ENCODE measurements at places on chromosomes 5 and 9. TPM values are rescaled to one million over a fixed set of nuclear protein-coding genes. Genes with fewer than 3 reads are reported as not detected.
A peak's percentile ranks its signal among the peaks of the same experiment; 100 is the strongest.

The KCNIP1 gene
- total RNA-seq: 0.24 TPM

The ZNF354C gene
- total RNA-seq: 4.8 TPM

The F2RL2 gene
- not detected for total RNA-seq

The GMCL2 gene
- total RNA-seq: not detected

The ZNF658 gene
- total RNA-seq: 3.6 TPM

The ADGRD2 gene
- total RNA-seq: 1.2 TPM

The MEIKIN gene
- total RNA-seq: not detected

DNA sequence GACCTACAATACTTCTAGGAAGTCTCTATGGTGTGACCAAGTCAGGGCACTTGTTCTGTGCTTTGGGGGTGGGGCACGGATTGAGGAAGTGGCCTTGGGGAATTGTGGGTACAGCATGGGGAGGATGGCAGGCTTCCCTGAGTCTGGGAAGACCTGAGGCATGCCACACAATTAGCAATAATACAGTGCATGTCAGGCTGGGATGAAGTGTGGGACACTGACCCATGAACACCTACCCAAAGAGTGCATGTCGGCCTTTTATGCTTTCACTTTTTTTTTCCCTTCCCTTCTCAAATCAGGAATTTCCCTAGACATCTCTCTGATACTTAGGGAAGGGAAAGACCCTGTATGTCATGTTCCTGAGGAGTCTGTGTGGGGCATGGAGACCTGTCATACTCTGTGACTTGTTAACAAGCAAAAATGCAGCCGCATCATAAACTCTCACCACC, 146.4 kb downstream of the PALM2AKAP2 start:
- H3K27me3 ChIP-seq: no peaks in the 10 kb centered on the region
- no peak overlapping the region for H3K4me3 ChIP-seq
- H3K36me3 ChIP-seq: no peaks in the 10 kb centered on the region
- H3K27ac ChIP-seq: no peak overlapping the region
- H3K4me1 ChIP-seq: peaks cover 4% of the 10 kb centered on the region

DNA sequence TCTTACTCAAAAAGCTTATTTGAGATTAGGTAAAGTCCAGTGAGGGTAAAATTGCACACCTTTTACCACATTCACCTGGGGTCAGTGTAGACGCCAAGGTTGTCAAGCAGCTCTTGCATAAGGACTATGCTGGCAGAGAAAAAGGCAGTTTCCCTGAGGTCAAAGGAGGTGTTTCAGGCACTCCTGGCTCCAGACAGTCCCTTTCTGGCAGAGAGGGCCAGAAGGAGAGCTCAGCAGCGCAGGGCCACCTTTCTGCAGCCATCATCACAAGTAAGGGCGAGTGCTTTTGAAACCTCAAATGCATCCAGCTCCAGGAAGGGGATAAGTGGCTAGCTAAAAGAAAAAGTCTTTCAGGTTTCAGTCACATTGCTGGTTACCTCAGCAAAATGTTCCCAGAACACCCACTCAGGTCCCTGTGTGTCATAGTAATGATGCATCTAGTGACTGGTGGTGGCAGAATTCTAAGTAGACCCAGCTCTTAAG, 16.7 kb upstream of the IL13 start:
- no peak for DNase-seq
- no peaks in the 10 kb centered on the region for H3K27me3 ChIP-seq
- H3K27ac ChIP-seq: no peak overlapping the region
- no peak overlapping the region for H3K4me3 ChIP-seq
- peaks cover 39% of the 10 kb centered on the region for H3K36me3 ChIP-seq

GRCh38 chr9:71858812-71859211, 52.2 kb downstream of the ABHD17B start:
- peaks cover 35% of the 10 kb centered on the region for H3K36me3 ChIP-seq
- no peak overlapping the region for H3K4me3 ChIP-seq
- no peaks in the 10 kb centered on the region for H3K4me1 ChIP-seq
- DNase-seq: no peak
- no peaks in the 10 kb centered on the region for H3K27me3 ChIP-seq

DNA sequence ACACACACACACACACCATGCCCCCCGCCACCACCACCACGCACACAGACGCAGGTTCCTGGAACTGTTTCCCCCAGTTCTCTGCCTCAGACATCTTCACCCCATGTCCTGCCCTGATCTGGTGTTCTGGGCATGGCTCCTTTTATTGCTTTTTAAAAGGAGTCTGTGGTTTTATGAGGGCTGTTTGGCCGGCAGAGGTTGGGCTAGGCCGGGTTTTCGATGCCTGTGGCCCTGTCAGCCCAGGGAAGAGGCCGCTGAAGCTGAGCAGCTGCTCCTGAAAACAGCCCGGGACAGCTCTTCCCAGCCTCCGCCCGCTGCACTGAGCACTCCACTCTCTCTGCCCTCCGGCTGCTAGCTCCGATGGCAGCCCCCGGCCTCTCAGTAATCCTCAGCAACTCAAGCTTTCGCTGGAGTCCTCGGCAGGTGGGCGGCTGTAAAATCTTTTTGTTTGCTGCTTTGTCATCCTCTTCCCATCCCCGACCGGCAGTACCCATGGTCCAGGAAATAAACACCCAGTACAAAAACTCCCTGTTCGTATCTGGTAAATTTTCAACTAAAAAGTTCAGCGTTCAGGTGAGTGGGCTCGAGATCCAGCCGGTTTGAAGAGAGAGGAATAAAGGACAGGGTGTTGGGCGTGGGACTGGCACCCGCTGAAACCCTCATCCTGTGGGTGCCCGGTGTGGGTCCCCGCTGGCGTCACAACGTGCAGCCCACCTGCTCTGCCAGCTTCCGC, 103.0 kb upstream of the ERCC6L2 start:
- H3K36me3 ChIP-seq: no peaks in the 10 kb centered on the region
- H3K4me1 ChIP-seq: peaks cover 10% of the 10 kb centered on the region
- DNase-seq: peak; percentile 68
- H3K4me3 ChIP-seq: 0 out of 2 replicates have a peak overlapping the region, but pooled peaks have one; percentile 4

- no peaks in the 10 kb centered on the region for H3K27me3 ChIP-seq
- H3K27ac ChIP-seq: no peak overlapping the region
- DNase-seq: no peak
- H3K4me3 ChIP-seq: no peak overlapping the region
- 0 out of 2 replicates have a peak, but pooled peaks cover 5% of the 10 kb centered on the region for H3K4me1 ChIP-seq
These were observed 354.4 kb downstream of the ADAMTS6 start for GRCh38 chr5:65127161-65127901.

- H3K27ac ChIP-seq: no peak overlapping the region
- no peak for DNase-seq
- H3K36me3 ChIP-seq: no peaks in the 10 kb centered on the region
- H3K27me3 ChIP-seq: no peaks in the 10 kb centered on the region
- H3K4me3 ChIP-seq: no peak overlapping the region
These were observed 117.5 kb upstream of the LMX1B start for GRCh38 chr9:126496181-126496576.

DNA sequence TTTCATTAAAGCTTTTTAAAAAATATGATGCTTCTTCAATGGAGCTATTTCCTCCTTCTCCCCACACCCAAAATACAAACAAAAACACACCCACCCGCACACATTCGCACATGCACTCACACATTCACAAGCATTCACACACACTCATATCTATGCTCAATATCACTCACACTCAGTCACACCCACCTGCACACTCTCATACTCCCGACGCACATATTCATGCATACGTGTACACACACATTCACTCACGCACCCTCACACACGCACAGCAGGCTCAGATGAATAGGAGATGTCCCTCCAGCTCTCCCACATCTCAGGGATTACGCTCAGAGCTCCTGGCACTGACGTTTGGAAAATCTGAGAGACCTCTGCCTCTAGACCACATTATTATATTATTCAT, 25.7 kb upstream of the TENT4A start:
- peak overlapping the region; percentile 60 for H3K4me3 ChIP-seq
- H3K27ac ChIP-seq: no peak overlapping the region
- no peaks in the 10 kb centered on the region for H3K4me1 ChIP-seq

DNA sequence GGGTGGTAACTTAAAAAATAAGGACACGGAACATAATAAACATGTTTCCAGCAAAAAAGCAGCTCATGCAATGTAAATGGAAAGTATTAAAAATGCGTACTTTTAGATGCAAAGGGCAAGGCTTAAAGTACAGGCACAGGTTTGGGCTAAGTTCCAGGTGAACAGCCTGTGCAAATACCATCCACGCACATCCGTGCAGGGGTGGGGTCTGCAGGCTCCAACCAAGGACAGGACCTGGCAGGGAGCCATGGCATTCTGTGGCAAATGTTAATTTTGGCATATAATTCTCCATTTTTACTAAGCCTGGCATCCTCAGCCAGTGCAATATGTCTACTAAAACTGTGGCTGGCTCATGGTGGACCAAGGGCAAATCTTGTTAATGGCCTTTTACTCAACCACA, 365.8 kb upstream of the DAP start:
- no peak for DNase-seq
- no peaks in the 10 kb centered on the region for H3K4me1 ChIP-seq
- H3K36me3 ChIP-seq: no peaks in the 10 kb centered on the region
- H3K27me3 ChIP-seq: no peaks in the 10 kb centered on the region

- no peak overlapping the region for H3K27ac ChIP-seq
- no peaks in the 10 kb centered on the region for H3K36me3 ChIP-seq
- H3K27me3 ChIP-seq: no peaks in the 10 kb centered on the region
- no peak for DNase-seq
- H3K4me1 ChIP-seq: no peaks in the 10 kb centered on the region
These were observed 95.6 kb upstream of the SPOCK1 start for GRCh38 chr5:137594717-137595116.

DNA sequence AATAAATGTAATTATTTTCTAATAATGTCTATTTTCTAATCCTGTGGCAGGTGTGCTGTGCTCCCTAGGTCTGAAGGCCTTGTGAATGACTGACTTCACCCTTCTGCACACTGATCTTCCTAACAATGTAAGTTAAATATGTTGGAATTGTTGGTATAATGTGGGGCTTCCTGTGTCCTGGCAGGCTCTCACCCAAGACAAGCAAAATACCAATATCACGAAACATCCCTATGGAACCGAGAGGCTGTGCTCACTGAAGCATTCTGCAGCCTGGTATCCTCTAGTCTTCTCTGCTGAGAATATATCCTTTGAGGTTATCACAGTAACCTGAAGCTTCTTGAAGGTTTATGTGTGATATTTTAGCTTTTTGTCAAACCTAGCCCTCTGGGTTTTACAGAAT, 159.4 kb downstream of the GABRB2 start:
- no peaks in the 10 kb centered on the region for H3K36me3 ChIP-seq
- no peak overlapping the region for H3K27ac ChIP-seq
- H3K4me3 ChIP-seq: no peak overlapping the region
- no peak for DNase-seq
- H3K27me3 ChIP-seq: no peaks in the 10 kb centered on the region

DNA sequence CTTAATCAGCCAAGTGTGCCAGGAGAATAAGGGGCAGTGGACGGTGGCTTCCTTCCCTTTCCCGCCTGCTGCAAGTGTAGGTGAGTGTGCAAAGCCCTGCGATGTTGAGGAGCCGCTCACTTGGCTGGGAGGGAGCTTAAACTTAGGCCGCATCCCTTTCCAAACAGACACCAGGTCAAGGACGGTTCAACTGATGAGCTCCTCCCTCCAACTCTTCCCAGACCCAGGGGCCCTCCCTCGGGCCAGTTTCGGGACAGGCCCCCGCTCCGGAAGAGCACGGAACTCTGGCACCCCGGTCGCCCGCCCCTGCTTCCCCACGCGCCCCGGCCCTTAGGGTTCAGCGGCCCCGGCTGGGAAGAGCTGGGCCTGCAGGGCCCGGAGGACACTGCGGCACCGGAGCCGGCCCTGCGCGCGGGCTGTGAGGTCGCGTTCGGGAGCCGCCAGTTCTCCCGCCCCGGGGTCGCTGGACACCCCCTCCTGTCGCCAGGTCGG, 481 bp downstream of the MRPL36 start:
- no peak for DNase-seq
- no peak overlapping the region for H3K27ac ChIP-seq
- H3K27me3 ChIP-seq: no peaks in the 10 kb centered on the region

DNA sequence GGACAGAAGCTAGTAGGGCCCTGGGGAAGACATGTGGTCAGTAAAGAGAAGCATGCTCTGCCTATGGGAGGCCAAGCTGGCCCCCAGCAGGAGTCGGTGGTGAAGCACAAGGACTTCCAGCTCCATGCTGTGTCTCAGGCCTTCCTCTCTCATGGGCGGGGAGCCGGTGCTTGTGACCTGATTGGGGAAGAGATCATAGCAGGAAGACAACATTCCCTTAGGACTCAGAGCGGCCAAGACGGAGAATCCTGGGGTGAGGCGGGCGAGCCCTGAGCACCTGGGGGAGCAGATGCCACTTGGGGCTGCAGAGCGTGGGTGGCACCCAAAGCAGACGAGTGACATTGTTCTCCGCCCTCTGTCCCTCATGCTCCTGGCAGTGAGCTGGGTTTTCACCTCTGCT, 33.3 kb upstream of the CNOT6 start:
- no peak overlapping the region for H3K4me3 ChIP-seq
- peaks cover 25% of the 10 kb centered on the region for H3K36me3 ChIP-seq
- no peaks in the 10 kb centered on the region for H3K4me1 ChIP-seq

DNA sequence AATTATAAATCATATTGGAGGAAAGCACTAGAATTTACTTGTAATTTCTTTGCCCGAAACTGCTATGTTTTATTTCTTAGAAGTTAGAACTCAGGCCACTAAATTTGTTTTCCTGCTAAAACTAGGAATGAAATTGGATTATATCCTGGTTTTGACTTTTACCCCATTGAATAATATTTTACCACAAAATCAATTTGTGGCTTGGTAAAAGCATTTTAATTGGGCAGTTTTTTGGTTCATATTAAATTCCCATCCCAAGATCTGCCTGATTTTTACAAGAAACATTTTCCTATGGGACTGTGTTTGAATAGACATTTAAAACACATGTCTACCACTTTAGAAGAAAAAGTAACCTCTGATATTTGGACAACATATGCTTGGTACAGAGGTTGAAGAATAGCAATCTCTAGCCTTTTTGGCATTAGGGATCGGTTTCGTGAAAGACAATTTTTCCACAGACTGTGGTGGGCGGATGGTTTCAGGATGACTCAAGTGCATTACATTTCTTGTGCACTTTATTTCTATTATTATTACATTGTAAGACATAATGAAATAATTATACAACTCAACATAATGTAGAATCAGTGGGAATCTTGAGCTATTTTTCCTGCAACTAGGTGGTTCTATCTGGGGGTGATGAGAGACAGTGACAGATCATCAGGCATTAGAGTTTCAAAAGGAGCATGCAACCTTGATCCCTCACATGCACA, 565.6 kb downstream of the PRR16 start:
- H3K4me1 ChIP-seq: no peaks in the 10 kb centered on the region
- no peak overlapping the region for H3K27ac ChIP-seq
- no peaks in the 10 kb centered on the region for H3K36me3 ChIP-seq
- DNase-seq: no peak
- no peaks in the 10 kb centered on the region for H3K27me3 ChIP-seq

GRCh38 chr9:79254900-79255650, 316.7 kb upstream of the TLE4 start:
- no peak overlapping the region for H3K4me3 ChIP-seq
- no peaks in the 10 kb centered on the region for H3K36me3 ChIP-seq
- no peak overlapping the region for H3K27ac ChIP-seq
- H3K27me3 ChIP-seq: no peaks in the 10 kb centered on the region
- H3K4me1 ChIP-seq: no peaks in the 10 kb centered on the region

Measured in H9 (cell line).